ENCODE measurements at places on chromosomes 3 and 15.

DNA sequence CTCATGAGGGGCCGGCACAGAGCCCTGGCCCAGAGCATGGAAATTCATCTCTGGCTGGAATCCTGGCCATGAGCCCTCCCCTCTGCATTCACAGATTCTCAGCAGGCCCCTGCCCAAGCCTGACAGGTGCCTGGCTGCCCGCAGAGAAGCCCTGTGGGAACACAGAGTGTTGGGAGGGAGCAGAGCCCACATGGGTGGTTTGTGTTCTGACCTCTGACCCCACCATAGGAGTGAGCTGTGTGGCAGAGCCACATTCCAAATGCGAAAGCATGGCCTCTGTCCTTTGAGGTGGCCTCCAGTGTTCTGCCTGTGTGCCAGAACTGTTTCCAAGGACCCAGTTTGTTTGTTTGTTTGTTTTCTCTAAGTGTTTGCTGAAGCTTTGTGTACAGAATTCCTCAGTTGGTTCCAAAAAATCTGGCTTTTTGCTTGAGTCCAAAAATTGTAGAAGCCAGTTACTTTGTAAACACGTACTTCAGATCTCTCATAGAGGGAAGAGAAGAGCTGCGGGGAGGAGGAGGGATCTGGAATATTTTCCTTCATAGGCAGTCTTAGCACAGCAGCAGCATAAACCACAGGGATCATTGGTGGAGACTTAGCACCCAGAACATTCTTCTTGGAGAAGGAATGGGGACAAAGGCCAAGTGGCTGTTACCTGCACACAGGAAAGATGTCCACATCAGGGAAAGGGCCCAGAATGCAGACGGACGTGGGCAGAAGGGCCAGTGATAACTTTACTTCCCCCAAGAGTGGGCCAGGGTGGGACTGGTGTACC lies 36.0 kb downstream of the GRAMD2A start:
- no peak for DNase-seq

GRCh38 chr15:95760508-95760907 lies 570.0 kb upstream of the NR2F2 start:
- DNase-seq: no peak

DNA sequence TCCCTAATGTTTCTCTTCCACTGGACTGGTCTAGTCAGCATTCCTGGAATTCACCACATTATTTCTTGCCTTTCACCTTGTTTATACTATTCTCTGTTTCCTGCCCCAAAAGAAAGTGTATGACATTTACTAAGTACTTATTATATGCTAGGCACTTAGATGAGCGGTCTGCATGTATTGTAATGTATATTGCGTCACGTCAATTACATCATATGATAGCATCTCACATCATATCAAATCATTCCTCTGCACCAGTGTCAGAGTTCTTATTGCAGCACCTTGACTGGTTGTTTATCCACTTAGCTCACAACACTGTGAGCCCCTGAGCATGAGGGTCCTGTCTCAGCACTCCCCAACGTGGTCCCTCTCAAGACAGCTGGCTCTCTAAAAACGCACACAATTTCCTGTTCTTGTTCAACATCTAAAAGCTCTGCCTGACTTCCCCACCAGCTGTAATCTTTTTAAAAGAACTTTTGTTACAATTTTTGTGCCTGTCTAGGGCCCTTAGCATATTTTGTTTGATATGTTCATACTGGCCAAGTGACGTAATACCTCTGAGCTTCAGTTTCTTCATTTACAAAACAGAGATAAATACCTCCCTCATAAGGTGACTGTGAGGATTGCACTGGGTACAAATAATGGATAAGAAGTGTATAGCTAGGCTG lies 58.8 kb downstream of the ARHGAP31 start:
- DNase-seq: no peak

DNA sequence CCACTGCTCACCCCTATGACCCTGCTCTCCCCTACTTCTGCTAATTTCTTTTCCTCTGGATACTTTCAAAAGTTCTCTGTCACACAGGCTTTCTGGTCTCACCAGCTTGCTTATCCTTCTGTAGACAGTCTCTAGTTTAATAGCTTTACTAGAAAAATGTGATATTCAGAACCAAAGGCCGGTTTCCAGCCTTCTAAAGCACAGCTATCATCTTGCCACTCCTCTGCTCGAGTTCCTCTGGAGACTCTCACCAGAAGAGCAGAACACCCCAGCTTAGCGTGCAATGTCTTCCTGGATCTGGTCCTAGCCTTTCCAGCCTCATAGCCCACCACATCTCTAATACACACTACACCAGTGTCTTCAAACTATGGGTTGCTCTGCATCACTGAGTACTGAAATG lies 1.8 kb upstream of the VPS8 start:
- DNase-seq: no peak

DNA sequence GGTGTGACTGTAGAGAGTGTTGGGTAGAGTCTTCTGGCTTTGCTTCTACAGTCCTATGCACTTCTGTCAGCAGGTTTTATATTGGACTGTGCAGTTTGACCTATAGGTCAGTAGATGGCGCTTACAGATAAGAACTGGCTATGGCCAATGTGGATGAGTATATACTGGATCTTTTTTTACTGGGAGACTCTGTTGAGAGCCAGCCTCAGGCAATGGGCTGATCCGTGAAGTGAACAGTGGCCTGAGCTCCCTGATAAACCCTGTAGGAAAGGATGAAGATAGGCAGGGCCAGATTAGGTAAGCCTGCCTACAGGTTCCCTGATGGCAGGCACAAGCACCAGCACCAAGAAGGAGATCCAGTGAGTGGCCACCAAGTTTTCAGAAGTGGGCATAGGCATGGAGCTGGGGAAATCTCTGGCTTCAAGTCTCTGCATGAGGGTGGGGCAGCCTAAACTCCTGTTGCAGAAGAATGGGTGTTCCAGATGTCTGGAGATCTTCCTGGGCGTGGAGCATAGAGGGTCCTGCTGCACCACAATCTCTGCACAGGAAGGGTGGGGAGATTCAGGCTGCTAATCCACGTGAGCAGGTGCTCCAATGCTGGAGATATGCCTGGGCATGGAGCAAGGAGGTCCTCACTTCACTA lies 326.0 kb upstream of the SGO1 start:
- DNase-seq: no peak

- DNase-seq: no peak
Measured at GRCh38 chr15:29686079-29686425, 136.2 kb downstream of the TJP1 start.

DNA sequence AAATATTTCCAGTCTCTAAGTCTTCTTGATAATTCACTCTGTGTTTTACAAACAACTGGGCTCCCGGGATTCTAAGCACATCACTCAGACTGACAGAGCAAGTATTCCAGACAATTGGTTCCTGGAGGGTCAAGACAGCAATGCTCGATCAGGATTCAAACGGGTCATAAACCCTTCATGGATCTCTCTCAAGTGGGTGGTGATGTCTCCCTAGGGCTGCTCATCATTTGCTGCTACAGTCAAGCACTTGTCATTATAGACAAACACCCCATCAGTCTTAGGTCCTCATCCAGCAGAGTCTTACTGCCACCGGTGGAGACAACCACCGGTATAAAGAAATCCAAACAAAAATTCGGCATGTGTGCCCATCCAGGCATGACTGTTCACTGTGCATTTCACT lies 921.1 kb downstream of the FHIT start:
- no peak for DNase-seq

DNA sequence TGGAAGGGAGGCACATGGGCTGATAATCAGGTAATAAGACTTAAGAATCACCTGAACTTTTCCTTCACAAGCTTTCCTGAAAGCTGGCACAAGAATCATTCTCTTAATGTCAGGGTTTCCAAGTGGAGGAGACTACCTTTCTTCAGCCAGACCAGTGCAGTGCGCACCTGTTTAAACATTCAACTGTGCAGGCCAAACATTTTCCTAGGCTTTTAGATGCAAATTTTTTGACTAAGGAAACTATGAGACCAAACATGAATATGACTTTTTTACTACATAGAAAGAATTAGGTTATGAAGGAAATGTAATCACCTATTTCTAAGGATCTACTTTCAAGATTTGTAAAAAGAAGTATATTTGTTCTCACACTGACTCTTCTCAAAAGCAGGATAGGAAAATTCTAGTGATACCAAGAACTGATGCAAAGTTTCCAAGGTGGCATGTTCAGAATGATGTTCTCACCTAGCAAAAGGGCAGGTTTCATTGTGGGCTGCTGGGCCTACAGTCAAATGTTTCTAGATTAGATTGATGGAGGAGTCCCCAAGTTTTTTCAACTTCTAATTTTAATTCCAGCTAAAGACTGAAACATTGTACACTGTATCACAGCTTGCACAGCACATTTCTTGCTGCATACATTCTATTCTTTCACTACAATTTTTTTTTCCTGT lies 339.1 kb downstream of the TIGIT start:
- DNase-seq: no peak

DNA sequence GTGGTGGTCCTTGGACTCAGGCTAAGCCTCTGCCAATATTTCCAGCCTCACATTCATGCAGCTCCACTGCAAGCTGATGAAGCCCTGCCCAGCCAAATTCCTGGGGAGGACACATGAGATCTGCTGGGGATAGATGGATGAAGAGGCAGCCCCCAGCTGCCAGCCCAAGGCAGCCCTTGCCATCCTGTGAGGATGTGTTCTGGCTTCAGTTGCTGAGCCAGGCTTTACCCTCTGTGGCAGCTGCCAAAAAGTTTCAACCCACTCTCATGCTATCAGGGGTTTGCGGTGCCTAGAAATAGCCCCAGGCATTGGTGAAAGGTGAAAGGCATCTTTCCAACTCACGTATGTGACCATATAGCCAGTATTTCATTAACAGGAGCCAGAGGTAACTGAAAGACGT lies 37.6 kb downstream of the C2CD4A start:
- DNase-seq: no peak

DNA sequence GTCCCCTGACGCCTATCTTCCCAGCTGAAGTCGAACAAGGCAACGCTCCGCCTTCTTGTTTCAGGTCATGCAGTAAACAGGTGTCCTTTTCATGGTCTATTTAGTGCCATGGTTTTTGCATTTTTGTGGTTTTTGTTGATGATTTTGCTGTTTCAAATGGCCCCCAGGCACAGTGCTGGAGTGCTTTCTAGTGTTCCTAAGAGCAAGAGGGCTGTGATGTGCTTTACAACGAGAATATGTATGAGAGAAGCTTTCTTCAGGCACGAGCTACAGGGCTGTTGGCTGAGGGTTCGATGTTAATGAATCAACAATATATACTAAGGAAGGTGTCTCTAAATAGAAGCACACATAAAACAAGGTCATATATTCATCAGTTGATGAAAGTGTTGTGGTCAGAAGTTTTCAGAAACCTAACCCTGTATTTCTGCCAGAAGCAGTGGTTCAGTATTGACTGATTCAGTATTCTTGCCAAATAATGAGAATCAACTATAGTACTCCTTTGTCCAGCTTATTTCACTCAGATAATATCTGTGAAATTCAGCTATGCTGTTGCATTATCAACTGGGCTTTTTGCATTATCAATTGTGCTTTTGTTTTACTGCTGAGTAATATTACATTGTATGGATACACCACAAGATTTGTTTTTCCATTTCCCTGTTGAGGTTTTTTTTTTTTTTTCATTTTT lies 18.5 kb downstream of the LIMD1 start:
- DNase-seq: no peak

GRCh38 chr3:124730129-124730940 lies at the start of gene UMPS:
Gene UMPS, plus strand, starts transcription at chr3:124730452. Its CDS starts 20 bp downstream, at chr3:124730472.
- peak; percentile 74 for DNase-seq

DNA sequence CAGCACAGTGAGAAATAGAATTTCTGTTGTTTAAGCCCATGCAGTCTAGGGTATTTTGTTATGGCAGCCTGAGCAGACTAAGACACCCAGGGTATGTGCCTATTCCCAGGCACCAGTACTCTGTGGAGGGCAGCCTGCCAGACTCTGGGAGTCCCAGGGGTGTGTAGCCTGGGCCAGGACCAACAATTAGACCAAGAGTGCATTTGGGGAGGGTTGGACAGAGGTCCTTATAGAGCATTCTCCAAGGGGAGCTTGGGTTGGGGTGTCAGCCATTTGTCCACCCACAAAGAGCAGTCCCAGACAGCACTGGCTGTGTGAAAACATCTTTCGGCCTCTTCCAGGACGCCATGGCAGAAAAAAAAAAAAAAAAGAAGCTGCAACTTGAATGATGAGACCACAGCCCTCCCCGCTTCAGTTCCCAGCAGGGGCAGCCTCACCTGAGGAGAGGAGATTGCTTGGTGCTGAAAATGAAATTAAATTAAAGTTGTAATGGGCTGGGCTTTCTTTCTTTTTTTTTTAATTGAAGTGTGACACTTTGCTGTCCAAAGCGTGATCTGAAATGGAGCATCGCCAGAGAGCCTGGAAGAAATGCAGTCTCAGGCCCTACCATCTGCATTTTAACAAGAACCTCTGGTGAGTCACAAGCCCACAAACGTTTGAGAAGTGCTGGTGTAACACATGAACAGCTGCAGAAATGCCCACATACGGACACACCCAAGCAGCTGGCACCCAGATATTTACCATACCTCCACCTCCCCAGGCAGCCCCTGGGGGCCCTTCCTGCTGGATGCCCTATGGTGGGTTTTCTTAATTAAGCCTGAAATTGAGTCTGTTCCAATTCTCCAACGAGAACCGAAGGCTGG lies 21.3 kb upstream of the CAV3 start:
- no peak for DNase-seq

GRCh38 chr3:123285066-123285465 lies 83.3 kb downstream of the SEC22A start:
- DNase-seq: no peak

DNA sequence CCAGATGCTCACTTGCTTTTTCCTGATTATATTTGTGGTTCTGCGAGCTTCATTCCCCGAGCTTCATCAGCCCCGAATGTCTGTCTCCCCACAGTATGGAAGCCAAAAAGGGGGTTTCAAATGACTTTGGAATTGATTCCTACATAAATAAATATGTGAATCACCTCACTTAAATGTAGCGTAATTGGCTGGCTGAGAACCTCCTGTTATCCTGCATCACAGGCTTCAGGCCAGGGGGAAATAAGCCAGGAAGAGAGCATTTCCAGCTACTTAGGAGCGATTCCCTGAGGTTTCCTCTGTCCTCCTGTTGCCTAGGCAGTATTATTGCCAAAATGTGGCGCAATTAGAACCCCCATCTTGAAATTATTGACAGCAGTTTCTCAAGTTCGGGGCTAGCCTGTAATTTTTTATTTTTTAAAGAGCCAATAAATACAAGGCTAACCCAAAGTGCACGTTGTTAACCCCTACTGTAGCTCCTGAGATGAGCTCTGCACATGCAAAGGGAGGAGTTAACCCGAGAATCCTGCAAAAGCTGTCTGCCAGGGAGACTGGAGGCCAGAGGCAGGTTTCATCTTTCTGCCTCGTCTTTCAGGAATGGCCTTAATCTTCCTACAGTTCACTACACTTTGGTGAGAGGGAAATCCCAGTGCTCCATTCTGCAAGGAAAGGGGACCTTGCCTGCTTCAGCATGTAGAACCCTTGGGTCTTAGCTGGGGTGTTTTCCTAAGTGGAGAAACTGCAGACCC lies 148.2 kb downstream of the ADAMTS9 start:
- no peak for DNase-seq

DNA sequence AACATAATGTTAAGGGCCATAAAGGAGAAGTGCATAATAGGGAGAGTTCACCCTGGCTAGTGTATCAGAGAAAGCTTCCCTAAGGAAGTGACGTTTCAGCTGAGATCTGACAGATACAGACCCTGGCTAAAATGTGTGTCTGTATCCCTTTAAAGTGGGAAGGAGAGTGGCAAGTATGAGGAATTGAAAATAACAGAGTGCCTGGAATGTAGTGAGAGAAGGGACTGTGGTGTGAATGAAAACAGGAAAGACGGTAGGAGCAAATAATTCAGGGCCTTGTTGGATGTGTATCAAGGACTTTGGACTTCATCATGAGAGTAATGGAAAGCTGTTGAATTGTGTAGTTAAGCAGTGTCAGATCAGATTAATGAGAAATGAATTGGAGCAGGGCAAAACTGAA lies 30.5 kb downstream of the NEO1 start:
- no peak for DNase-seq

- DNase-seq: no peak
Measured at GRCh38 chr3:173938616-173939015, 541.1 kb downstream of the NLGN1 start.

GRCh38 chr3:73378207-73378606 lies 246.5 kb downstream of the PDZRN3 start:
- DNase-seq: no peak
